ENCODE measurements at places on chromosomes 12 and 14. TPM values are rescaled to one million over a fixed set of nuclear protein-coding genes. Genes with fewer than 3 reads are reported as not detected.

The TBC1D30 gene
- 4.3 TPM for polyA plus RNA-seq

The NID2 gene
- polyA plus RNA-seq: 593 TPM

The GPR162 gene
- 11.7 TPM for polyA plus RNA-seq

DNA sequence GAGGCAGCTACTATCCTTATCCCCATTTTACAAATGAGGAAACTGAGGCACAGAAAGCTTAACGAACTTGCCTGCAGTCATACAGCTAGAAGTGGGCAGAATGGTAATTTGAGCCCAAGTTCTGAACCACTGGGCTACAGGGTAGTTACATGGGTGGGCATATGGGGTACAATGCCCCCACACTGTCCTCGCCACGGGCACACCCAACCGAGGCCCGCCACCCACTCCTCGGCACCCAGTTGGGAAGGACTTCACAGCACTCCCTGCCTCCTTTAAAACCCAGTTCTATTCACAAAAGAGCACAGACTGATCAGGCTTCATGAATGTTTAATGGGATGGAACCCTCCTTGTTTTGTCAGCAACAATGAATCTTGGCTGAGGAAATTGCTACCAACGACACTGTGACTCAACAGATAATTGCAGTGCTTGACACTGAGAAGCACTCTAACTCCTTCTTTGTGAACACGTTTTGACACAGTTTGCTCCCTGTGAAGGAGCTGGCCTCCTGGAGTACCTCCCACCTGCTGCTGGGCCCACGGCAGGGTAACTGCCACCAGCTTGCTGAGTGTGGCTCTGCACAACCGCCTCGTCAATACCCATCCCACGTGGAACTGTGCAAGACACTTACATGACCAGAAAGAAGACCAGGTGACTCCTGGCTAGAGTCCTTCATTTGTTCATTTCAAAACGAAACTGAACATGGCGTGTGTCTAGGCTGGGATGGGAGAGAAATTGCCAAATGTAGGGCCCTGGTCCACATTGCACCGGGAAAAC is 63.5 kb downstream of the CLMN start:
- no peak for DNase-seq

DNA sequence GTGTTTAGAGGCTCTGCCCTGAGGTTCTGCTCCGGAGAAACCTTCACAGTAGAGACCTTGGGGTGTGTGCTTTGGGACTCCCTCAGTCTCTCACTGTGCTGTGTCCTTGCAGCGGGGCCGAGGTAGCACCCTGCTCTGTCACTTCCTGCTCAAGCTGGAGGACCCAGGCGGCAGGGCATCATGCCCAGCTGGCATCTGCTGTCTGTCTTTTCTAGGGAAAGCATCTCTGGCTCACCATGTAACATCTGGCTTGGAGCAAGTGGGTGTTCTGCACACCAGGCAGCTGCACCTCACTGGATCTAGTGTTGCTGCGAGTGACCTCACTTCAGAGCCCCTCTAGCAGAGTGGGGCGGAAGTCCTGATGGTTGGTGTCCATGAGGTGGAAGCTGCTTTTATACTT is 124.5 kb downstream of the ESRRB start:
- DNase-seq: no peak

The OVCH1 gene
- polyA plus RNA-seq: not detected

DNA sequence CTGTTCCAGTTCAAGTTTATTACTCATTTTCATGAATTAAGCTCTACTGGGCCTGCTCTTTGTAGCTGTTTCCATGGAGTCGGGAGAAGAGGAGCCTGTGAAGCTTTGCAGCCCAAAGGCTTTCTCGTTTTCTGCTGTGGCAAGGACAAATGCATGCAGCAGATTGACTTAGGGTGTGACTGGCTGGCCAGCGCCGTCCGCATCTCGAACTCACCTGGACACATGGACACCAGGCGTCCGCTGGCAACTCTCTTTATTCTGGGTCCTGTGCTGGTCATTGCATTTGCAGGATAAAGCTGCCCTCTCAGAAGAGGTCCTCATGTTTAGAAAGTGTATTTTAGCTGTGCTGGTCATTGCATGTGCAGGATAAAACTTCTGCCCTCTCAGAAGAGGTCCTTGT is 350.4 kb downstream of the TMEM121 start:
- peak; percentile 53 for DNase-seq

The DBX2 gene
- not detected for polyA plus RNA-seq

DNA sequence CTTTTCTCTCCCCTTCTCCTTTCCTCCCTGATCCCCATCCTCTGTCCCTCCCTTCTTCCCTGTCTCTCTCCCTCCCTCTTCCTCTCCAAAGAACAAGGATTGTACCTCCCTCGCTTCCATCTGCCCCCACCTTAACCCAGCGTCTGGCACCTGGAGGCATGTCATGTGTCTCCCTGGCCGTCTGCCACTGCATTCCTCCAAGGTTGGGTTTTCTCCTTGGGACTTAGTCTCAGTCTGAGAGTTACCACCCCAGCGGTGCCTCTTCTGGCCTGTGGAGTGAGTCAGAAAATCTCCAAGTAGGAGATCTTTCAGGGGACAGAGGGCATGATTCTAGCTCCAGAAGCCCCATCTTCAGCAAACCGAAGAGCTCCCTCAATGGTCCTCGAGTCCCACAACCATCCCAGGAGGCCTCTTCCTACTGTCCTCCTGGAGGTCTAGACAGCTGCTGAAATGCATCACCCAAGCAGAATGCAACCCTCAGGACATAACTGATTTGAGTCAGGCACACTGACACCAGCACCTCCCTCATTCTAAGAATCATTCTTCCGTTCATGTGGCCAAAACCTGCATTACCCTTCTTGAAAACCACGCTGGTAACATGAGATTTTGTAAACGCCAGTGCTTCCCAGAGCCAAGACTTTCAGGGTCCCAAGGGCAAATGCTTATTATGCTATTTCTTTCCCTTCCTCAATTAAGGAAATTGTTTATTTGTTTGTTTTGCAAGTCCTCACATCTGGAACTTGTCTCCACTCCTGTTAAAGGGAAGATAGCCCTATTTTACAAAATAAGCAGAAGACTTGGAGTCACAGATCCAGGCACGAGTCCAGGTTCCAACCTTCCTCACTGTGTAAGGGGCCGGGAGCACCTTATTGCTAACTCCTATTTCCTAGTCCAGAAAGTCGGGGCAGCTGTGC is 463.2 kb downstream of the BCL11B start:
- no peak for DNase-seq

GRCh38 chr12:9079082-9079481 is 36.6 kb downstream of the A2M start:
- DNase-seq: no peak

GRCh38 chr12:116153983-116154382 is 123.5 kb downstream of the MED13L start:
- no peak for DNase-seq

The RPL6 gene
- polyA plus RNA-seq: 2,587 TPM

GRCh38 chr14:39875028-39875427 is 442.8 kb upstream of the FBXO33 start:
- DNase-seq: no peak

The GALNT4 gene
- 7.0 TPM for polyA plus RNA-seq

DNA sequence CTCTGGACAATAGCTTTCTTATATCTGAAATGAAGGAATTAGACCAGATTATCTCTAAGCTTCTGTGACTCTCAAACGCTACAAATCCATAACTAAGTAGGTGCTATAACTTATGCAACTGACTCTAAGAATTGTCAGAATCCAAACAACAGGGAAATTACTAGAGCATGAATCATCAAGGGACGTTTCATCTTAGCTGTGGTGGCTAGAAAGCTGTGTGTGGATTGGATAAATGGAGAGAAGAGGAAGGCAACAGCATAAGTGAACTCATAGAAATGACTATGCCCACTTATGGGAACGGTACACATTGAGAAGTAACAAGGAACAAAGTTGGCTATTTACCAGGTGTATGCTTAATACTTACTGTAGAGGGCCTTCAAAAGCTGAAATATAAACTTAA is 96.0 kb upstream of the NEDD1 start:
- no peak for DNase-seq

- no peak for DNase-seq
Measured at GRCh38 chr14:73807457-73807856, 44.2 kb upstream of the PTGR2 start.

DNA sequence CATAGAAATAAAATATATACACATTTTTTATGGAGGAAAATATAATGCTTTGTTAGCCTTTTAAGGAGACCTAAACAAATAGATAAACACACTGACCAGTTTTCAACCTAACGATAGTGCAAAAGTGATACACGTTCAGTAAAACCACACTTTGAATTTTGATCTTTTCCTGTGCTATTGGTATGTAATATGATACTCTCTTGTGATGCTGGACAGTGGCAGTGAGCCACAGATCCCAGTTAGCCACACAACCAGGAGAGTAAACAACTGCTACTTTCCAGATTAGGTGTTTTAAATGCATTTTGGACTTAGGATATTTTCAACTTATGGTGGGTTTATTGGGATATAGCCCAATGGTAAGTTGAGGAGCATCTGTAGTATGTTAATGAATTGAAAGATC is 243.1 kb downstream of the ERC1 start:
- DNase-seq: no peak

The TC2N gene
- 29.2 TPM for polyA plus RNA-seq

The TNFAIP2 gene
- 38.4 TPM for polyA plus RNA-seq

DNA sequence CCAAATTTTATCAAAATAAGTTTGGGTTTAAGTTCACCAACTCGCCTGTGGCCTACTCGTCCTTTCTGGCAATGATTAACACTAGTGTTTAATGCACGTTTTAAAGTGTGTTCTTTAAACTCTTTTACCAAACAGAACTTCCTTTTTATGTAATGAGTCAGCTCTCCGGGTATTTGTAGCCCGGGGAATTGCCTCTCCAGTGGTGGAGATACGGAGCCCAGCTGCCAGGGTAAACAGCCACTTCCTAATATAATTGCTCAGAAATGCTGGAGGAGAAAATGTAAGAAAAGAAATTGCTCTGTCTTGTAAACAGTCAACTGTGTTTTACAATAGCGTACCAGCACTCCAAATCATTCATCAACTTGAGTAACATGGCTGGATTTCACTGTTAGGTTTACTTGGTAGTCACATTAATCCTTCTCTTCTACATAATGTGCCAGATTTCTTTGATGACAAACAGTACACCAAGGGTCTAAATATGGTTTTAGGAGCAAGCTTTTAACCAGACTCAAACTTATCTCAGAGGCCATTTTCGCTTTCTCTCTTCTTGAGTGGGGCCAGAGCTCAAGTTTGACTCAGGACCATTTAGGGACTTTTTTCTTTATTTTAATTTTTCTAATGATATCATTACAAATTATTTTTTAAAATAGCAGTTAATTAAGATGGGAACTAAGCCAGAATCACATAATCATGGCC is 101.2 kb upstream of the SLC38A2 start:
- peak; percentile 74 for DNase-seq

DNA sequence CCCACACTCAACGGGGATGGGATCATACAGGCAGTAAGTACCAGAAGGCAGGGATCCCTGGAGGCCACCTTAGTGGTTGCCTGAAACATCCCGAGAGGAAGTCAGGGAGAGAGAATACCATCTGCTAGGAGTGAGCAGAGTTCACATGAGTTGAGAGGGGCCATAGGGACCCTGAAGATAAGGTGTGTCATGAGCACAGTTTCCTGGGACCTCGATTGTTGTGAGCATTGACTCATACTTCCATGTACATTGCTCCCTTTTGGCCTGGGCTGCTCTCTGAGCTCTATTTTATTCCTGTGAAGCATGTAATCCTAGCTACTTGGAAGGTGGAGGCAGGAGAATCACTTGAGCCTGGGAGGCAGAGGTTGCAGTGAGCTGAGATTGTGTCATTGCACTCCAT is 120.5 kb downstream of the TBC1D30 start:
- no peak for DNase-seq

- DNase-seq: peak; percentile 92
Measured at GRCh38 chr14:68977718-68978171, 1.4 kb downstream of the ACTN1 start.

DNA sequence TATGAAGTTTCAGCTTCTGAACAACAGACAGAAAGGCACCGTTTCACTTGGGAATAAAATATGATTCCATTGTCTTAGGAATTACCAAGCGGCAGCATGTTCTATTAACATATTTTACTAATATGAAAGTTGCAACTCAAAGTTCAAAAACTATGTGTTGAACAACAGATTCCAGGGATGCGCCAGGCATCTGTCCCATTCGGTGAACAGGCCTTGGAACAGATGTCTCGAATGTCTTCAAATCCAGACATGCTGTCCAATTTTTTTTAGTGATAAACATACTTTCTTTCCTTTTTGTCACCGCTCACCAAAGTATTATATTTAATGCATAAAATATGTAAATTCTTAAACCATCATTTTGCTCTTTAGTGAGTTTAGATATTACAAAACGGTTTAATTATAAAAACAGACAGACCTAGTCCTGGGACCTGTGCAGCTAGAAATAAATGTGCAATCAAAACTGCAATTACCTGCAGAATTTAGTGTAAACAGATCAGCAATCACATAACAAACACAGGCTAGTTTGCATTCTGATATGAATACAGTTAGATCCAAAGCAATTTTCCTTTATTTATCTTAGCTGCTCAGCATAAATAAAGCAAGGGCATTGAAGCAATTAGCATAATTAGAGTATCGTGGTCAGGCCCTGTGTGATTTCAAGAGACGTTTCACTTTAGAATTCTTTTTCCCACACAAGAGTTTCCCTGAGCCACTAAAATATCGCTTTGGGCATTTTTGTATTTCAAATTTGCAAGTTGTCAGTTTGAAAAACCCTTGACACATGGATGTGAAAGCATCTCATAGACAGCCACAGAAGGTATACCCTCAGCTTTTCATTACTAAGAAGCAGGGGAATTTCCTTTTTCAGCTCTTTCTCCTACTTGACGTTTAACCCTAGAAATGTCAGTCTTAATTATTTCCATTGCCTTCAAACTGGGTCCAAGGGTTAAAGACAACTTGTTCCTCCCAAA is 420.8 kb downstream of the EGLN3 start:
- no peak for DNase-seq

GRCh38 chr14:69652942-69653684 is 41.7 kb downstream of the SUSD6 start:
- no peak for DNase-seq

GRCh38 chr14:89432226-89432625 is 15.2 kb upstream of the FOXN3 start:
- DNase-seq: no peak

GRCh38 chr12:96197503-96198272 is 3.5 kb downstream of the ELK3 start:
- no peak for DNase-seq

DNA sequence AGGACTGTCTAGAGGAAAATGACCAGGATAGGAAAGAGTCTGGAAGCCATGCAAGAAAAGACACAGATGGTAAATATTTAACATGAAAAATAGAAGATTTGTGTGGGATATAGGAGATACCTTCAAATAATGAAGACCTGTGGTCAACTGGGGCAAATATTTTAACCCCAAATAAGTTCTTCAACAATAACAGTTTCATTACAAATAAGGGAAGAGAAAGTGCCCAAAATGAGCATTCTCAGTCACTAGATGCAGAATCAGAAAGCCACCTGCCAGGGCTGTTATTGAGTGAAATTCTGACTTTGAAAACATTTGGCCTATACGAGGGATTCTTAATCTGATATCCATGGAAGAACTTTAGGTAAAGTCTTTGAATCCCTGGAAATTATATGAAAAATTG is 231.2 kb upstream of the PLEKHG7 start:
- DNase-seq: no peak

The RNASE13 gene
- polyA plus RNA-seq: 0.13 TPM

The PDZRN4 gene
- 0.30 TPM for polyA plus RNA-seq

- no peak for DNase-seq
Measured at GRCh38 chr12:80556566-80556965, 112.5 kb downstream of the PTPRQ start.

- no peak for DNase-seq
Measured at GRCh38 chr14:43361751-43362150, 1145.3 kb downstream of the FSCB start.

The AKAP3 gene
- polyA plus RNA-seq: 1.8 TPM

The PCNX4 gene
- 106 TPM for polyA plus RNA-seq
